ENCODE measurements at places on chromosomes 2 and 18. TPM values are rescaled to one million over a fixed set of nuclear protein-coding genes. Genes with fewer than 3 reads are reported as not detected.

GRCh38 chr2:138622613-138623012 is 121.0 kb downstream of the SPOPL start:
- no peak overlapping the region for H3K27ac ChIP-seq
- H3K4me3 ChIP-seq: no peak overlapping the region
- no peaks in the 10 kb centered on the region for H3K4me1 ChIP-seq
- peaks cover 2% of the 10 kb centered on the region for H3K27me3 ChIP-seq
- no peaks in the 10 kb centered on the region for H3K36me3 ChIP-seq

DNA sequence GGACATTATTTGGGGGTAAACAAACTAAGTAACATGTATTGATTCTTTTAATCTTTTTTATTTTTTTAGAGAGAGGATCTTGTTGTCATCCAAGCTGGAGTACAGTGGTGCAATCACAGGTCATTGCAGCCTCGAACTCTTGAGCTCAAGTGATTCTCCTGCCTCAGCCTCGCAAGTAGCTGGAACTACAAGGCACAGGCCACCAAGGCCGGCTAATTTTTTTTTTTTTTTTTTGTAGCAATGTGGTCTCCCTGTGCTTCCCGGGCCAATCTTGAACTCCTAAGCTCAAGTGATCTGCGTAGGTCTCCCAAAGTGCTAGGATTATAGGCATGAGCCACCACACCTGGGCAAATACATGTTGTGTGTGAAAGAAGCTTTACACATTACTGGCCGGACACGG is 29.6 kb downstream of the OLA1 start:
- H3K4me3 ChIP-seq: no peak overlapping the region
- H3K36me3 ChIP-seq: no peaks in the 10 kb centered on the region
- H3K27me3 ChIP-seq: no peaks in the 10 kb centered on the region
- no peak overlapping the region for H3K27ac ChIP-seq
- no peaks in the 10 kb centered on the region for H3K4me1 ChIP-seq

DNA sequence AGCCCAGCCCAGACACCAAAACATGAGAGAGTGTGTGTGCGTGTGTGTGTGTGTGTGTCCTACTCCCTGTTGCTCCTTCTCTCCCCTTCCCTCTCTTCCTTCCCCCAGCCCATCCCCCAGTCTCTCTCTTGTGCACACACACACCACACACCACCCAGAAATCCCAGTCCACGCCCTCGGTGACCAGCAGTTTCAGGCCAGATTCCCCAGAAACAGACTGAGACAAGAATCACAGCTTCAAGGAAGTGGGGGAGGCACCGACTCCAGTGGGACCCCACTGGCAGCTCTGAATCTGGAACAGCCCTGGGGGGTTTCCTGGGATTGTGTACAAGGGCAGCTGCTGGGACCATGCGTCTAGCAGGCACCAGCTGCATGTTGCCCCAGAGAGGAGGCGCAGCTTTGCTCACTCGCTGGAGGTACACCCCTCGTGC is 113.5 kb downstream of the NDUFA10 start:
- no peaks in the 10 kb centered on the region for H3K4me1 ChIP-seq
- no peak overlapping the region for H3K27ac ChIP-seq
- no peak for DNase-seq
- no peaks in the 10 kb centered on the region for H3K36me3 ChIP-seq
- H3K4me3 ChIP-seq: no peak overlapping the region

DNA sequence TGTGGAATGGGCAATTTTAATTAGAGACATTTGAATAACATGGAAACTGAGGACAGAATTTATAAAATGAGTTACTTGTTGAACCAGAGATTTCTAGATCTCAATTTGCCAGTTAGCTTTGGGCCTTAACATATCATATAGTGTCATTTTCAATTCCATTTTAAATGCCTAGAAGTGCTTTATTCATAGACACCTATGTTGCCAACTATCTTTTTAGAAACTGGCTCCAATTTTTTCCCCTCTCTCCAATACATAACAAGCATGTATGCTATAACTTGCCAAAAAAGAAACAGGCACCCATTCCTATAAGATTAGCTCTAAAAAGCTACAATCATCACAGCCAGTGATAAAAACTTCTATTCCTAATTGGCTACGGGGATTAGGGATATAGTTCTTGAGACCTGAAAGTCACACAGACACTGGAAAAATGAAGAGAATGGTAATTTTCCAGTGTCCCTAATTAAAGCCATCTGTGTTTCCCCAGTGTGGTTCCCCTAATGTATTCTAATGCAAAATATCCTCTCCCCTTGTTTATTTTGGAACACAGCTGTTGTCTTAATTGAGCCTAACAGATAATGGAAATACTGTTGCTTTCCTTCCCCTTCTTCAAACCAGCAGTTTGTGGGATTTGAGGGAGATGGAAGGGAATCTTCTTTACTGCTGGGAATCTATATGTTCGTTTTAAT is 205.5 kb upstream of the FSHR start:
- H3K27me3 ChIP-seq: no peaks in the 10 kb centered on the region
- no peak for DNase-seq
- H3K4me3 ChIP-seq: no peak overlapping the region
- H3K36me3 ChIP-seq: no peaks in the 10 kb centered on the region

GRCh38 chr2:219830353-219830738 is 202.9 kb downstream of the SLC4A3 start:
- H3K36me3 ChIP-seq: no peaks in the 10 kb centered on the region
- no peaks in the 10 kb centered on the region for H3K27me3 ChIP-seq
- H3K4me3 ChIP-seq: no peak overlapping the region
- H3K27ac ChIP-seq: no peak overlapping the region
- no peaks in the 10 kb centered on the region for H3K4me1 ChIP-seq

GRCh38 chr2:232854082-232854481 is 16.0 kb upstream of the SNORC start:
- no peaks in the 10 kb centered on the region for H3K27me3 ChIP-seq
- no peak overlapping the region for H3K4me3 ChIP-seq
- H3K4me1 ChIP-seq: peaks cover 5% of the 10 kb centered on the region
- peaks cover 4% of the 10 kb centered on the region for H3K36me3 ChIP-seq
- DNase-seq: peak; percentile 89

DNA sequence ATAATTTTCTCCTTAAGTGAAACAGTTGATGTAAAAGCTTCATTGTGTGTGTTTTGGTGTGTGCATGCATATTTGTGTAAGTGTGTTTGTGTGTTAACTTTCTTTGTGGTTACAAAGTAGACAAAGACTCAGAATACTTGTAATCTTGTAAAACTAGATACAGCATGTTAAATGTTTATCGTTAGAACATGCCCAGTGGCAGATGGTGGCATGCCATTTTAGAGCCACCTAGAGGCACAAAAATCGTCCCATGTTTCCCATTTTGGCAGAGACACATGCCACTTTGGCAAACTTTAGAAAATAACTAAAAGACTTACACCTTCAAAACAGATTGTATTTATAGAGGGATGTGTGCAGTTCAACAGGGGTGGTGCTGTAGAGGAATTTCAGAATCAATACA is 224.1 kb downstream of the LRP1B start:
- no peak overlapping the region for H3K4me3 ChIP-seq
- no peaks in the 10 kb centered on the region for H3K4me1 ChIP-seq
- no peaks in the 10 kb centered on the region for H3K36me3 ChIP-seq

DNA sequence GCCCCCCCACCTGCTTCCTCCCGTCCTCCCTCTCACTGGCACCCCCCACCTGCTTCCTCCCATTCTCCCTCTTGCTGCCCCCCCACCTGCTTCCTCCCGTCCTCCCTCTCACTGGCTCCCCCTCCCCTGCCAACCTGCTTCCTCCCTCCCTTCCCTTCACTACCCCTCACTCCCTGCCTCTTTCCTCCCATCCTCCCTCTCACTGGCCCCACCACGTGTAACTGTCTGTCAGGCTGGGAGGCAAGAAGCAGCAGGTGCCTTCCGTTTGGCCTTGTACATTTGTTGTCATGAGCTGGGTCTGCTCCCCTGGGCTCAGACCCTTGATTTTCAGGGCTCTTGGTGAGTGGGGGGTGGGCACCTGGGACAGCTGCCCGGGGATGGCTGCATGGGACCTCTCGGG is 19.1 kb downstream of the RTP5 start:
- no peaks in the 10 kb centered on the region for H3K36me3 ChIP-seq
- no peaks in the 10 kb centered on the region for H3K4me1 ChIP-seq
- DNase-seq: no peak
- H3K27me3 ChIP-seq: no peaks in the 10 kb centered on the region
- no peak overlapping the region for H3K4me3 ChIP-seq

- H3K4me1 ChIP-seq: peaks cover 11% of the 10 kb centered on the region
- no peaks in the 10 kb centered on the region for H3K27me3 ChIP-seq
- no peak overlapping the region for H3K4me3 ChIP-seq
- no peak overlapping the region for H3K27ac ChIP-seq
These were observed 19.0 kb downstream of the TMSB10 start for GRCh38 chr2:84924173-84925106.

DNA sequence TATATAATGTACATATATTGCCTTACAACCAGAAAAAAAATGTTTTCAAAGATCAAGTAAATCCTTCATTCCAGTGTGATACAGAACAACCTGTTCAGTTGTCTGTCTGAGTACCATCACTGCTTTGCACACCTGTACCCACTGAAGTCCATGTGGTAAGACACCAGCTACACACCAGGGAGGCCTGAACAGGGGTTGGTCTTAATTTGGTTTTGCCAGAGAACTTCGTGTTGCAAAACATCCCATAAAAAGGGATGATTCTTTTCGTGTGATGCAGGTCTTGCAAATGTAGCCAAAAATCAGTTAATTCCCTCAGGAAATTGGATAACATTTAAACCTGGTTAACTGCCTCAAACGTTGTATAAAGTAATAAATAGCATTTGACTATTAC is 73.7 kb upstream of the SLC1A4 start:
- no peaks in the 10 kb centered on the region for H3K36me3 ChIP-seq
- no peaks in the 10 kb centered on the region for H3K27me3 ChIP-seq
- DNase-seq: no peak

GRCh38 chr2:27903649-27904404 is 13.3 kb downstream of the BABAM2 start:
- H3K4me3 ChIP-seq: no peak overlapping the region
- no peaks in the 10 kb centered on the region for H3K36me3 ChIP-seq
- H3K27me3 ChIP-seq: no peaks in the 10 kb centered on the region
- H3K27ac ChIP-seq: no peak overlapping the region
- peaks cover 3% of the 10 kb centered on the region for H3K4me1 ChIP-seq
- peak; percentile 81 for DNase-seq

DNA sequence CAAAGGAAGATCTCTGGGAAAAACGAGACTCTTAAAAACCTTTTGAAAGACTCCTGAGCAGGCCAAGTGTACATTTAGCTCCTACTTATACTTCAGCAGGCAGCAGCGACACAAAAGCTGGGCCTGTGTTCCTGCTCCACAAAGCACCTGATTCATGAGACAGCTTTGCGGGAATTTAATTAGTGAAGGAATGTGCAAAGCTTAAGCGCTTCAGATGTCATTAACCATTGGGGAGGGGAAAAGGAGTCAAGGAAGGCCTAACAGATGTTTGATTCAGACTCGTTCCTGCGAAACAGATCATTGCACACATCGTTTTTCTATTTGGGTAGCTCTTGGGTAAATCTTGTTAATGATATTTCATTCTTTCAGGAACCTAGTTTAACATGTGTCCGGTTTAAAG is 125.9 kb downstream of the MAIP1 start:
- H3K4me1 ChIP-seq: peaks cover 2% of the 10 kb centered on the region
- no peak overlapping the region for H3K27ac ChIP-seq
- no peak overlapping the region for H3K4me3 ChIP-seq
- H3K36me3 ChIP-seq: no peaks in the 10 kb centered on the region

GRCh38 chr2:71797035-71797810 is 343.9 kb downstream of the DYSF start:
- H3K27me3 ChIP-seq: peaks cover 2% of the 10 kb centered on the region
- peaks cover 6% of the 10 kb centered on the region for H3K4me1 ChIP-seq
- H3K4me3 ChIP-seq: no peak overlapping the region
- H3K27ac ChIP-seq: no peak overlapping the region
- no peaks in the 10 kb centered on the region for H3K36me3 ChIP-seq
- DNase-seq: no peak

DNA sequence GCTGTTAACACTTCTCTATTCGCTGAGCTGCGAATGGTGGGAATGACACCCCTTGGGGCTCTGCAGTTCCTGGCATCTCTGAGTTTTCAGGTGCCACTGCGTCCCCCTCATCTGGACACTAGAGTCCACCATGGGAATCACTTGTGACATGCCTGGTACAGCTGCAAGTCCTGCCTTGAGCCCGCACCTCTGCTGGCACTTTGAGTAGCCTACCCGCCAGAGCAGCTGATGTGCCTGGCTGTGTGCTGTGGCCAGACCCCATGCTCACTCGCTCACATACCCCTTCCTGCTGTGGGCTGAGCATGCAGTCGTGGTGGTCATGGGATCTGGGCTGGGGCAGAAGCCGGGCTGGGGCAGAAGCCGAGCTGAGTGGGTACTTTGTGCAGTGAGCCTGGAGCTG is 117.6 kb downstream of the RND3 start:
- DNase-seq: no peak
- no peaks in the 10 kb centered on the region for H3K4me1 ChIP-seq
- no peaks in the 10 kb centered on the region for H3K36me3 ChIP-seq

GRCh38 chr2:61948661-61949457 is 43.4 kb downstream of the COMMD1 start:
- H3K27ac ChIP-seq: no peak overlapping the region
- no peak for DNase-seq
- H3K4me3 ChIP-seq: no peak overlapping the region
- peaks cover 2% of the 10 kb centered on the region for H3K4me1 ChIP-seq

GRCh38 chr2:26457695-26458364 is 20.1 kb downstream of the OTOF start:
- no peak for DNase-seq
- H3K36me3 ChIP-seq: no peaks in the 10 kb centered on the region
- H3K27me3 ChIP-seq: no peaks in the 10 kb centered on the region
- no peaks in the 10 kb centered on the region for H3K4me1 ChIP-seq
- H3K4me3 ChIP-seq: no peak overlapping the region
- H3K27ac ChIP-seq: no peak overlapping the region

- no peak overlapping the region for H3K4me3 ChIP-seq
- DNase-seq: peak; percentile 17
- no peaks in the 10 kb centered on the region for H3K27me3 ChIP-seq
- no peak overlapping the region for H3K27ac ChIP-seq
These were observed 1144.1 kb downstream of the CNTNAP5 start for GRCh38 chr2:125169022-125169763.

DNA sequence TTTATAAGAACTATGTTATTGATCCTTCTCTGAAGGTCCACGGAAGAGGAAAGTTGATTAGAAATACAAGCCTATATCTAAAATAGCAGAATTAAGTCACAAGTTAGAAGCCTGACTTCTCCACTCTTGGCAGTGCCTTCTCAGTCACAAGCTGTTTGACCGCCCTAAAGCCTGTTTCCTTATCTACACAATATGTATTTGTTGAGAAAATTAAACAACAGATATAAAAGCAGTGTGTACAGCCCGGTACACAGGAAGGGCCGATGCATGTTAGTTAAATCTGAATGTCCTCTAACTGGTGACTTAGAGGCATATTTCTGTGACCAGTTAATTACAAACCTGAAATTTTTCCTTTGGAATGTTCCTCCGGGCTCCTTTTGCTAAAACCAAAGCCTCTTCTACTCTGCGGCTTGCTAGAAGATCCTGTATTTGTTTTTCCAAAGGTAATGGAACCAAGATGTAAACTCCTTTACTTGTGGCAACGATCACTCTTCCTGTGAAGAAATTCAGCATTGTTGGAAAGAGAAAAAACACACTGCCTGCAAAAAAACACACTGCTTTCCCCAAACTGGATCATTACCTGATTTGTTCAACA is 33.4 kb downstream of the TGFBRAP1 start:
- H3K4me1 ChIP-seq: no peaks in the 10 kb centered on the region
- no peak overlapping the region for H3K4me3 ChIP-seq
- H3K36me3 ChIP-seq: peaks cover 2% of the 10 kb centered on the region
- no peak overlapping the region for H3K27ac ChIP-seq

Gene SIX3
- total RNA-seq: not detected

Gene RFX8
- 2.6 TPM for total RNA-seq

Gene ZNF516
- total RNA-seq: 32.7 TPM

Gene KCNK3
- 0.26 TPM for total RNA-seq

Gene TSPYL6
- total RNA-seq: not detected

Gene MTHFD2
- 334 TPM for total RNA-seq

Gene PPP1R1C
- 0.50 TPM for total RNA-seq

Gene R3HDM1
- total RNA-seq: 5.4 TPM

Data from fibroblast of lung (primary cell).